Dermis microvascular lymphatic vessel endothelial cell (primary cell): ENCODE measurements at places on chromosomes 12 and 14.

DNA sequence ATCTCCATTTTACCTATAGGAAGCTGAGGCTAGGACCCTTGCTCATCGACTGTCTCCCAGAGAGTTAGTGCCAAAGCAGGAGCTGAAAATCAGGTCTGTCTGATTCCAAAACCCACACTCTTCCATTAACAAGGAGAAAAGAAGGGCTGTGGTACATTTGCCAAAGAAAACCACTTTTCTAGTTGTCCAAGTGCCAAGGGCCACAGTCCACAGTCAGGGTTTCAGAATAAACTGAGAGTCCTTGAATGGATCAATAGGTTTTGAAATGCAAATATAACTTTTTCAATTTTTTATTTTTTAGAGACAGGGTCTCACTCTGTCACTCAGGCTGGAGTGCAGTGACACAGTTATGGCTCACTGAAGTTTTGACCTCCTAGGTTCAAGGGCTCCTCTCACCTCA is 55.4 kb upstream of the ZFP36L1 start:
- no peak for DNase-seq

DNA sequence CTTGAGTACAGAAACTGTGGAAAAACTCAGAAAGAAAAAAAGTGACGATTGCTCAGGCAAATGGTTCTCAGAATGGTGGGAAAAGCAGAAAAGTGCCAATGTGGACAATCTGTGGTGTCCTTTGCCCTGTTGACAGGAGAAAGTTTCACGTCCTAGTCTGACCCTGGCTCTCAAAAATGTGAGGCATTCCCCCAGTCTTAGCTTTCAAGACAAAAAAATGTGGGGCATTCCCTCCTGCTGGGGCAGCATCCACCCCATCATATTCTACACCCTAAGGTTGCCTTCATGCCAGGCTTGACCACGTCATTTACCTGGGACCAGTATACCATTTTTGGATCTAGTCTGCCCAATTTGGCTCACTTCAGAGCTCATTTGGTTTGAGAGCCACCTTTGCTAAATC is 20.7 kb upstream of the ANAPC7 start:
- DNase-seq = no peak

DNA sequence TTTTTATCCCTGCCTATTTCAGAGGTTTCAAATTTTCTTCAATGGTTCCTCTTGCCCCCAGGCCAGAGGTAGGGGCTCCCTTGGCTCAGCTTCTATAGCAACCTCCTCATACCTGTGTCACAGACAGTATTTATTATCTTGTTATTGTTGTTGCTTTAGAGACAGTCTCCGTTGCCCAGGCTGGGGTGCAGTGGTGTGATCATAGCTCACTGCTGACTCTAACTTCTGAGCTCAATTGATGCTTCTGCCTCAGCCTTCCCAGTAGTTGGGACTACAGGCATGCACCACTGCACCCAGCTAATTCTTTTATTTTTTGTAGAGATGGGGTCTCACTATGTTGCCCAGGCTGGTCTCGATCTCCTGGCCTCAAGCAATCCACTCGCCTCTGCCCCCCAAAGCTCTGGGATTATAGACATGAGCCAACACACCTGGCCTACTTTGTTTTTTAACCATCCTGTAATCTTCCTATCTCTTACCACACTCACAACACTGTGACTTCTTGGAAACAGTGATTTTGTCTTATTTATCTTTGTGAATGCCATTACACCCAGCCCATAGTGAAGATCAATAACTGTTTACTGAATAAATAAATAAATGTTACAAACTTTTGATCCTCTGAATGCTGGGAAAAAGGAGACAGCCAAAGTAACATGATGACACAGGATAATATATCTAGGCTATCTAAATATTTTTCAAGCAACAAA is 95.9 kb downstream of the PHLDA1 start:
- no peak for DNase-seq

DNA sequence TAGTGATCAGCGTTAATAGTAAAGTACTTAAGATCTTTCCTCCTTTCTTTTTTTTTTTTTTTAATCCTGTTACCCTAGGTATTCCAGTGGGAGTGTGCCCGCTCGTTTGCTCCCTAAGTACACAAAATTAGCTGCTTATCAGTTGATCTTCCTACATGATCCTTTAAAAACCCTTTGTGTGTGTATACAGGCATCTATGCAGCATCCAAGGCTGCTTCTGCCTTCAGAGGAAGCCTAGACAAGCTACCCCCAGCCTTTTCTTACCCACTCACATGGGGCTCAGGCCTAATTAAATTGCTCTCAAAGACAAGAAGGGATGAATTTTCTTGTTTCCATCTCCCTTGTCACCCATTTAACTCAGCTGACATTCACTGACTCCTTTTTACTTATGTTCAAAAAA is 343.4 kb upstream of the LMO3 start:
- no peak for DNase-seq

GRCh38 chr12:80698256-80698655 is 9.2 kb upstream of the MYF6 start:
- no peak for DNase-seq

- DNase-seq = no peak
Observed at GRCh38 chr14:90534091-90534837, 137.4 kb downstream of the CALM1 start.
